Type B pancreatic cell (in vitro differentiated cells): ENCODE measurements at places on chromosomes 2 and 18. TPM values are rescaled to one million over a fixed set of nuclear protein-coding genes. Genes with fewer than 3 reads are reported as not detected.

DNA sequence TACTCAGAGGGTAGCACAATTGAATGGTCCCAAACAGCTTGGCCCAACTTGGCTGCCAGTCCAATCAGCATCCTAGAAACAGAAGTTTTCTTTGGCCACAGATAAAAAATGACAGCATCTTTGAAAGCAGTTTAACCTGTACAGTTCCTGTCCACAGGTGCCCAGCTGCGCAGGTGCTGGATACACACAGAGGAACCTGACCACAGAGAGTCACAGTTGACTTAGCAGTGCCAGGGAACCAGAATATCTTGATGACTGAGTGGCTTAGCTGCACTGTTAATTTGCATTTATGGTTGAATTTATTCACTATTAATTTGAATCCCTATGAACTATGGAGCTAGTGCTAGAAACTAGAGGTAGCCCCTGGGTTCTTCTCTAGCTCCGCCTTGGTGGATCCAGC lies 93.7 kb downstream of the TPGS2 start:
- no peak overlapping the region for H3K4me3 ChIP-seq
- H3K4me1 ChIP-seq = peaks cover 5% of the 10 kb centered on the region
- no peaks in the 10 kb centered on the region for H3K27me3 ChIP-seq
- no peak for DNase-seq
- H3K36me3 ChIP-seq = peaks cover 8% of the 10 kb centered on the region

- H3K36me3 ChIP-seq = no peaks in the 10 kb centered on the region
- no peak overlapping the region for H3K27ac ChIP-seq
- H3K4me1 ChIP-seq = peaks cover 23% of the 10 kb centered on the region
- peaks cover 11% of the 10 kb centered on the region for H3K27me3 ChIP-seq
Measured at GRCh38 chr2:1132328-1132969, 181.8 kb downstream of the SNTG2 start.

IL1F10 gene
- not detected in 2 replicates for total RNA-seq

GRCh38 chr18:54684784-54685183 lies 93.7 kb downstream of the DYNAP start:
- H3K27me3 ChIP-seq = no peaks in the 10 kb centered on the region
- peaks cover 14% of the 10 kb centered on the region for H3K4me1 ChIP-seq
- no peak overlapping the region for H3K27ac ChIP-seq
- no peak overlapping the region for H3K4me3 ChIP-seq
- no peak for DNase-seq

GRCh38 chr2:188399159-188399558 lies 107.5 kb downstream of the GULP1 start:
- H3K27ac ChIP-seq = no peak overlapping the region
- H3K4me1 ChIP-seq = peaks cover 12% of the 10 kb centered on the region
- H3K27me3 ChIP-seq = no peaks in the 10 kb centered on the region
- H3K4me3 ChIP-seq = no peak overlapping the region
